ENCODE measurements at places on chromosomes 5 and 9.

DNA sequence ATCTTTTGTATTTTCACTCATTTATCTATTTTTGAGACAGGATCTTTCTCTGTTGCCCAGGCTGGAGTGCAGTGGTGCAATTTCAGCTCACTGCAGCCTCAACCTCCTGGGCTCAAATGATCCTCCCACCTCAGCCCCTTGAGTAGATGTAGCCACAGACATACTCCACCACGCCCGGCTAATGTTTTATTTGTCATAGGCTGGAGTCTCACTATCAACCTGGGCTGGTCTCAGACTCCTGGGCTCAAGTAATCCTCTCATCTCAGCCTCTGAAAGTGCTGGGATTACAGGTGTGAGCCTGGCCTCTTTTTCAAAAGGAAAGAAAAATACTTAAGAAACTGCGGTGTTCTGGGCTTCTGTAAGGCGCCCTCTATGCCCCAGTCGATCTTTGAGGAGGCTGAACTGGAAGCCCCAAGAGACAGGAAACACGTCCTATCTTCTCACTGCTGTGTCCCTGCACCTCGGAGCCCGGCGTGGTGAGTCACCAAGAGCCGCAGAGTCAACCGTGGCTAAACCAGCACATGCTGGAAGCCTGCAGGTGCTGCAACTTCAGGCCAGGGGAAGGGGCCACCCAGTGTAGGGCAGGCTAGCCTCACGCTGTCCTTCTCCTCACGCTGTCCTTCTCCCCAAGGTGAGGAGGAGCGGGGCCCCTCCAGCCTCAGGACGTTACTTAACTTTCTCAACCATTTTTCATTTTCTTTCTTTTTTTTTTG, 15.2 kb upstream of the LHX3 start:
- DNase-seq, result no peak

DNA sequence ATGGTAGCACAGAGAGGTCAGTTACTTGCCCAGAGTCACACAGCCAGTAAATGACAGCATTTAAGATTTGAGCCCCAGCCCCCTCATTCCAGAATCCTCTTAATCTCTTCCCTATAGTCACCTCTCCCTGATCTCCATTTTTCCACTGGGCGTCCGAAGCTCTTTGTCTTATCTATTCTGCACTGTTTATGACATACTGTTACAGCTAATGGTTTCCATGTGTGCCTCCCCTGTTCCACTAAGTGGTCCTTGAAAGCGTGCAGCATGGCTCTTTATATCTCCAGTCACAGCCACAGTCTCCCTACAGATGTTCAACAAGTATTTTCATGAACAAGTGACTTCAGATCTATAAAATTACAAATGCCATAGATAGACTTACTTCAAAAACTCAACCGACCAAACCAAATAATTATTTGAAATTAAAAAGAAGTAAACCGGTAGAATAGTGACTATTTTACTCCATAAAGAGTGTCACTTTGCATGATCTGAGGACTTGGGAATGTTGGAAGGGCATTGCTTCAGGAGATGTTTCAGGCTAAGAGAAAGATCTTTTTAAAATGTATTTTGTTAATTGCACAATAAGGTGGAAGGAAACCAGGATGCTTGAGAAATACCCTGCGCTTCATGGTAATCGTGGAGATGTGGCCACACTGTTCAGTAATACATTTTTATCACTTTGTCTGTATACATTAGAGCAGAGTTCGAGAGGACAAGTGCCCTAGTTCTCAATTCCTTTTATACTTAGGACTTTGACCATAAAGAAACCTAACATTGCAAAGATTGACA, 237.2 kb downstream of the FBXL7 start:
- no peak for DNase-seq

- DNase-seq, result no peak
Measured at GRCh38 chr5:10423022-10423421, 18.7 kb upstream of the ROPN1L start.

DNA sequence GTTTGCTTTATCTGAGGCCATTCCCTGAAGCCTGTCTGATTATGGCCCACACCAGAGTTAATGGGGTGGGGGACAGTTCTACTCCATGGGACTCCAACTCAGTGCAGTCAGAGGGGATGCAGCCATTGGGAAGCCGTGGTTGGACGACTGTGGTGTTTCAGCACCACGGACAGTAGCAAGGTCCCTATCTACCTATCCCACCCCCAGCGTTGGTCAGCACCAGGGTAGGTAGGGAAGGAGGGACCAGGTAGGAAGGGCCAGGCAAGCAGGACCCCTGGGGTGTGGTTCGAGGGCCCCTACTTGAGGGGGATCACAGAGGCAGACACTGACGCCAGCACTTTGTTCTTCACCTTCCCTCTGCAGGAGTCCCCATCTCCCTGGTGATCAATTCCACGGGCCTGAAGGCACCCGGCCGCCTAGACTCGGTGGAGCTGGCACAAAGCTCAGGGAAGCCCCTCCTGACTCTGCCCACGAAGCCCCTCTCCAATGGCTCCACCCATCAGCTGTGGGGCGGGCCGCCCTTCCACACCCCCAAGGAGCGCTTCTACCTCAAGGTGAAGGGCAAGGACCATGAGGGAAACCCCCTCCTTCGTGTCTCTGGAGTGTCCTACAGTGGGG, 33.2 kb downstream of the HMCN2 start:
- no peak for DNase-seq

DNA sequence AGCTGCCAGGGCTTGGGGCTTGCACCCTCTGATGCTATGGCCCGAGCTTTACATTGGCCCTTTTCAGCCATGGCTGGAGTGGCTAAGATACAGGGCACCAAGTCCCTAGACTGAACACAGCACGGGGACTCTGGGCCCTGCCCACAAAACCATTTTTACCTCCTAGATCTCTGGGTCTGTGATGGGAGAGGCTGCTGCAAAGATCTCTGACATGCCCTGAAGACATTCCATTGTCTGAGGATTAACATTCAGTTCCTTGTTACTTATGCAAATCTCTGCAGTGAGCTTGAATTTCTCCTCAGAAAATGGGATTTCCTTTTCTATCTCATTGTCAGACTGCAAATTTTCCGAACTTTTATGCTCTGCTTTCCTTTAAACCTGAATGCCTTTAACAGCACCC, 337.0 kb upstream of the SMC2 start:
- DNase-seq, result no peak

DNA sequence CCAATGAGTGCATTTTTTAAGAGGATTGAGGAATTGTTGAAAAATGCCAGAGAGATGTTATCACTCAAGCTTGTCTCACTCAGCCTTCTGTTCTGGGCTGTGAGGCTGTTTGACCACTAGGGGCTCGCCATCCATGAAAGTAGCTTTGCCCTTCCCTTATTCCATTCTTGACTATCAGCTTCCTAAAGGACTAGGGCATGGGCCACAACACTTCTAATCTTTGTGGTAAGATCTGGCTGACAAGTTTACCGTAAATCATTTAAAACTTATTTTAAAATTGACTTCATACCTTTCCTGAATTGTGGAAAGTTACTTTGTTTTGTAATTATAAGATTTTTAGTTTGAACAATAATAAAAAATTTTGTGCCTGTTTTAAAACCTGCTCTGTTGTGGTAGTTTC, 49.5 kb downstream of the TJP2 start:
- DNase-seq, result no peak

DNA sequence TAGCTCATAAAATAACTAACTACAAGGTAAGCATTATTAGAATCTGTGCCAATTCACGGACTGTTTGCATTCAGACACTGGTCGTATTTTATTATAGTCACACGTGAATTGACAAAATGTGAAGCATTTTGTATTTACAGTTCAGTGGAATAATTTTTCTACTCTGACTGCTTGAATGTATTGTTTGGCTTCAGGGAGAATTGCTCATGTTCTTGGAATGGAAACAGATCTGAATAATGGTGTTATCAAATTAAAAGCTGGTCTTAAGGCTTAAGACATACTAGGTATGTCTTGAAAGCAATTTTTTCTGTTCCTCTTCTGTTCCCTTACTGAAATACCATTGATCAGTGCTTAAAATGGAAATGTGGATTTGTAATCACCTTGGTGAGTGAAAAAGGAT, 543.7 kb upstream of the TLE4 start:
- DNase-seq, result no peak

DNA sequence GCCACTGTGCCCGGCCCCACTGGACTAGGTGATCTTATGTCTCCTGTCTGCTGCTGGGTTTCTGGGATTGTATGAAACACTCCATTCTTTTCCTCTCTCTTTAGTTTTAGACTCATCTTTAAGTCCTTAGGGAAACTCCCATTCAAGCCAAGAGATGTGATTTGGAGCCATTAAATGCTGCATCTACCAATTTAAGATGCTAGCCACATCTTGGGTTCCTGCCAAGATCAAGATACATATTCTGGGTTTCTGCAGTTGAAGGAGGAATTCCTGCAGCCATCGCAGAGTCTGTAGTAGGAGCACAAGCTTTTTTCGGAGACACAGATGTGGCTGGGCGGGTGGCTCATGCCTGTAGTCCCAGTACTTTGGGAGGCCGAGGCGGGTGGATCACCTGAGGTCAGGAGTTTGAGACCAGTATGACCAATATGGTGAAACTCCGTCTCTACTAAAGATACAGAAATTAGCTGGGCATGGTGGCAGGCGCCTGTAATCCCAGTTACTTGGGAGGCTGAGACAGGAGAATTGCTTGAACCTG, 23.2 kb downstream of the STXBP1 start:
- no peak for DNase-seq

GRCh38 chr5:88776692-88777091, 106.3 kb downstream of the MEF2C start:
- no peak for DNase-seq

GRCh38 chr5:72543365-72543764, 36.2 kb upstream of the ZNF366 start:
- DNase-seq, result no peak

DNA sequence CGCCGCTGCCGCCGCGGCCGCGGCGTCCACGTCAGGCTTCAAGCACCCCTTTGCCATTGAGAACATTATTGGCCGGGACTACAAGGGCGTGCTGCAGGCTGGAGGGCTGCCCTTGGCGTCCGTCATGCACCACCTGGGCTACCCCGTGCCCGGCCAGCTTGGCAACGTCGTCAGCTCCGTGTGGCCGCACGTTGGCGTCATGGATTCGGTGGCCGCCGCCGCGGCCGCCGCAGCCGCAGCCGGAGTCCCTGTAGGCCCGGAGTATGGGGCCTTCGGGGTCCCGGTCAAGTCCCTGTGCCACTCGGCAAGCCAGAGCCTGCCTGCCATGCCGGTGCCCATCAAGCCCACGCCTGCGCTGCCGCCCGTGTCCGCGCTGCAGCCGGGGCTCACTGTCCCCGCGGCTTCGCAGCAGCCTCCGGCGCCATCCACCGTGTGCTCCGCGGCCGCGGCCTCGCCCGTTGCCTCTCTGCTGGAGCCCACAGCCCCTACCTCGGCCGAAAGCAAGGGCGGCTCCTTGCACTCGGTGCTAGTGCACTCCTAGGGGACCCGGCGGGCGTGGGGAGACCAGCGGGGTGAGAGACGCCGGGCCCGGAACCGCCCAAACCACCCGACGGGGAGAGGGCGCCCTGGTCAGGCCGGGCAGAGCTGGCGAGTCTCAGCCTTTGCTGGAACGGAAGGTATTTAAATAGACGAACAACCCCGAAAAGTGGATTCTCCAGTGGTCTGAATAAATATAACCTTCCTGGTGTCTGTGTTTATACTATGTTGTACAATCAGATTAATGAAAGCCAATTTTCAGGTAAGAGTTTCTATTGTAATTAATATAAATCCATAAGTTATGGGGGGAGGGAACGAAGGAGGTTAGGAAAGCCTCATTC, 1.2 kb downstream of the FOXB2 start:
- no peak for DNase-seq

- no peak for DNase-seq
Measured at GRCh38 chr9:8140557-8140956, 341.0 kb upstream of the DMAC1 start.

GRCh38 chr5:38297830-38298608, 39.7 kb downstream of the EGFLAM start:
- DNase-seq, result no peak

GRCh38 chr9:82337351-82337750, 348.8 kb downstream of the SPATA31D1 start:
- DNase-seq, result no peak

- no peak for DNase-seq
Measured at GRCh38 chr5:17817990-17818389, 183.7 kb downstream of the TAF11L14 start.

DNA sequence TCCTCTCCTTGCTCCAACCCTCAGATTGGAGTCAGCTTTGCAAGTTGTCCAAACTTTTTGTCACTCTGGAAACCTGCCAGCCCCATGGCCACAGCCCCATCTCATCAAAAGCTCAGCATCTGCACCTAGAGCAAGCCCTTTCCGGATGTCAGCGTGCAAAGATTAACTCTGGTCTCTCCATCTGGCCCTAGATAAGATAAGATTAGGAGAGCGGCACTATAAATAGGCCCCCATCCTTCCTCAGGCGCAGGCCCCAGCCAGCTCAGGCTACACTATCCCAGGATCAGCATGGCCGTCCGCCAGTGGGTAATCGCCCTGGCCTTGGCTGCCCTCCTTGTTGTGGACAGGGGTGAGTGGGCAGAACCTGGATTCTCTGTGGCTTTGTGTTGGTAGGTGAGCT, at the start of gene SPINK4:
Gene SPINK4 (plus strand): TSS at position 247 of the 400 bp plus-strand sequence. CDS start 42 bp downstream, at position 289.
- no peak for DNase-seq

- no peak for DNase-seq
Measured at GRCh38 chr5:132417889-132418485, 48.5 kb downstream of the SLC22A5 start.

DNA sequence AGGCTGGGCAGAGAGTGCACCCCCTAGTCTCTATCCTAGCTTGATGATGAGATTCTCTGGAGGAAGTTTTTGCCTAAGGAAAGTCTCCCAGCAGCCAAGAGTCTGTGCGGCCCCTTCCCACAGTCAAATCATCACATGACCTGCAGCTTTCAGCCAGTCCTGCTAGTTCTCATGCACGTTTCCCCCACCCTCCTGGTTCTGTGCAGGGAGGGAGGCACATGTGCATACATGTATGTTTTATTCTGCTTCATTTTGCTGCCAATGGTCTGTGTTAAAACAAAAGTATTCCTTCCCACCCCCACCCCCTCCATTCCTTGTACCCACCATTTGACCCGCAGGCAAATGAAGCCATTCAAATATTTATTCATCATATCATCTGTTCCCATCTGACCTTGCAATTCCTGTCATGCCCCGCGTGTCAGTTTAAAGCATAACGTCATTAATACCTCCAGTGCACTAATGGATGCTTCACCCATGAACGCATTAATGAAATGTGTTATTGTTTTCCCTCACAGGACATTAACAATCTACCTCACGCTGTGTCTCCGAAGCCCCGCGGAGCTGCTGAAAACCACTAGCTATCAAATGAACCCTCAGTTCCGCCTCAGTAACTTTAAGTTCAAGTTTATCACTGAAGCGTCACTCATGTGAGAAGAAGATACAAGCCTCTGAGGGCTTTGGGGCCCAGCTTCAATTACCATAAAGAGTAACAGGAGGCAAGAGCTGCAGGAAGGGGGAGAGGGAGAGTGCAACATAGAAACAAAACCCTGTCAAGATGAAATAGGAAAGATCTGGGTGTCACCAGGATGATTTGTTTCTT, 139.6 kb downstream of the RASEF start:
- no peak for DNase-seq

- DNase-seq, result no peak
Measured at GRCh38 chr9:16303506-16303905, 567.0 kb downstream of the BNC2 start.

GRCh38 chr5:35741126-35741716, 115.5 kb upstream of the IL7R start:
- DNase-seq, result no peak

GRCh38 chr9:4117835-4118610, 181.8 kb downstream of the GLIS3 start:
- DNase-seq, result no peak

GRCh38 chr5:54296386-54296785, 14.0 kb downstream of the ARL15 start:
- no peak for DNase-seq

All from cortex of kidney (tissue), 1 donor.